GM23338 (cell line): ENCODE measurements at places on chromosomes 1 and 21. TPM values are rescaled to one million over a fixed set of nuclear protein-coding genes. Genes with fewer than 3 reads are reported as not detected.

The MAP1LC3C gene
- 1.1 and 1.7 TPM in 2 replicates for total RNA-seq

The VWA5B1 gene
- total RNA-seq = 0.70 and 1.0 TPM in 2 replicates

The AHDC1 gene
- total RNA-seq = 19.1 and 22.2 TPM in 2 replicates

The PTPN7 gene
- total RNA-seq = 0.12 TPM in 1 of 2 replicates, not detected in the other

The AADACL3 gene
- total RNA-seq = 1.5 and 2.1 TPM in 2 replicates

The SUSD4 gene
- total RNA-seq = 2.1 and 3.6 TPM in 2 replicates

The ST3GAL3 gene
- total RNA-seq = 7.0 and 21.3 TPM in 2 replicates

The ERG gene
- 0.14 and 1.0 TPM in 2 replicates for total RNA-seq

GRCh38 chr1:67441183-67441582 lies 11.0 kb upstream of the SERBP1 start:
- no peak overlapping the region for H3K4me3 ChIP-seq
- H3K27me3 ChIP-seq = no peaks in the 10 kb centered on the region
- no peak overlapping the region for H3K27ac ChIP-seq
- H3K36me3 ChIP-seq = no peaks in the 10 kb centered on the region

GRCh38 chr21:17901458-17902079 lies 82.4 kb upstream of the C21orf91 start:
- H3K27me3 ChIP-seq = no peaks in the 10 kb centered on the region
- H3K27ac ChIP-seq = peak overlapping the region; percentile 52; the same call in 1 of the 2 replicates
- no peak overlapping the region for H3K4me3 ChIP-seq
- peaks cover 41% of the 10 kb centered on the region for H3K4me1 ChIP-seq
- DNase-seq = no peak

GRCh38 chr1:54547601-54548388 lies at the start of gene ACOT11:
ACOT11 (plus strand) TSS chr1:54548228; CDS start chr1:54548310, 82 bp downstream.
- peaks cover 18% of the 10 kb centered on the region for H3K4me1 ChIP-seq
- H3K36me3 ChIP-seq = no peaks in the 10 kb centered on the region
- no peak within 1 kb of the TSS for H3K4me3 ChIP-seq
- DNase-seq = peak; percentile 75
- no peak within 1 kb of the TSS for H3K27ac ChIP-seq

GRCh38 chr1:204511366-204511765 lies 4.8 kb upstream of the MDM4 start:
- H3K27me3 ChIP-seq = no peaks in the 10 kb centered on the region
- H3K4me3 ChIP-seq = no peak overlapping the region
- H3K36me3 ChIP-seq = no peaks in the 10 kb centered on the region
- DNase-seq = no peak
- no peak overlapping the region for H3K27ac ChIP-seq
- H3K4me1 ChIP-seq = no peaks in the 10 kb centered on the region

DNA sequence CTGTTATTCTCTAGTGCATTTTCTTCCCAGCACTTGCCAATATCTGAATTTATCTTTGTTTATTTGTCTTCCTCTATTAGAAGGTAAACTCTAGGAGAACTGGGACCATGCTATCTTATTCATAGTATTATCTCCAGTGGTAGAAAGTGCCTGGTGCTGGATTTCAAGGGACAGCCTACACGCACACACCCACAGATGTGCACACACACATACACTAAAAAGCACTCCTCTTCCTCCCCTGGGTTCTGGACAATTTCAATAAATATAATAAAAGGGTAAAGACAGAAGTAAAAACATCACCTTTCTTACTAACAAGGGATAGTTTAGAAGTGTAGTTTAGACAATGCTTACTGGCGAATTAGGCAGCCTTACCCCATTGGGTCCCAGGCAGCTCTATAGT lies 28.5 kb upstream of the USP24 start:
- no peaks in the 10 kb centered on the region for H3K4me1 ChIP-seq
- H3K27ac ChIP-seq = no peak overlapping the region
- no peaks in the 10 kb centered on the region for H3K27me3 ChIP-seq
- DNase-seq = no peak
- H3K36me3 ChIP-seq = no peaks in the 10 kb centered on the region

GRCh38 chr1:64623750-64624191 lies 121.1 kb upstream of the RAVER2 start:
- no peak for DNase-seq
- no peak overlapping the region for H3K27ac ChIP-seq
- peaks cover 4% of the 10 kb centered on the region; the same call in 1 of the 2 replicates for H3K4me1 ChIP-seq
- no peaks in the 10 kb centered on the region for H3K36me3 ChIP-seq
- no peaks in the 10 kb centered on the region for H3K27me3 ChIP-seq

DNA sequence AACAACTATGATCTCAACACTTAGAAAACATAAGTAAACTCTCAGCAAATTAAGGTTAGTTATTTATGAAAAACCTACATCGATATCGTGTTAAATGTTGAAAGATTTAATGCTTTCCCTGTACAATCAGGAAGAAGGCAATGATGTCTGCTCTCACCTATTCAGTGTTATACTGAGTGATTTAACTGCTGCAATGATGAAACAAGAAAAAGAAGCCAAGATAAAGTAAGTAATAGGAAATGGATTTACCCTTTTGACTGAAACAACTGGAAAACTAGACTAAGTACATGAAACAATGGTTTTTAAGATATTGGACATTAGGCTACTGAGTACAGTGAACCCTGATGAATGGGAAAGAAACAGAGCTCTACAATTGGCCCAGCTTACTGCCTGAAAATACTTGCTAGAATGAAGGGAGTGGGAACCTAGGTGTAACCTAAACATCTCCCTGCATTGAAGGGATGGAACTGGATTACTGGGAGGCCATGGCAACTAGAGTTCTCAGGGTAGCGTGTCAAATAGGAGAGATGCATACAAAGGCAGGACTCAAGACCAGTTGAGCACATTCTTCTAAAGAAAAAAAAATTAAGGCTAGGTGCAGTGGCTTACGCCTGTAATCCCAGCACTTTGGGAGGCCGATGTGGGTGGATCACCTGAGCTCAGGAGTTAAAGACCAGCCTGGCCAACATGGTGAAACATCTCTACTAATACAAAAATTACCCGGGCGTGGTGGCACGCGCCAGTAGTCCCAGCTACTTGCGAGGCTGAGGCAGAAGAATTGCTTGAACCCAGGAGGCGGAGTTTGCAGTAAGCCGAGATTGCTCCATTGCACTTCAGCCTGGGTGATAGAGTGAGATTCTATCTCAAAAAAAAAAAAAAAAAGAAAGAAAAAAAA lies 37.3 kb downstream of the SNRPE start:
- no peak for DNase-seq
- no peak overlapping the region for H3K4me3 ChIP-seq
- H3K27me3 ChIP-seq = no peaks in the 10 kb centered on the region
- H3K27ac ChIP-seq = no peak overlapping the region
- H3K36me3 ChIP-seq = no peaks in the 10 kb centered on the region; the same call in 1 of the 2 replicates

DNA sequence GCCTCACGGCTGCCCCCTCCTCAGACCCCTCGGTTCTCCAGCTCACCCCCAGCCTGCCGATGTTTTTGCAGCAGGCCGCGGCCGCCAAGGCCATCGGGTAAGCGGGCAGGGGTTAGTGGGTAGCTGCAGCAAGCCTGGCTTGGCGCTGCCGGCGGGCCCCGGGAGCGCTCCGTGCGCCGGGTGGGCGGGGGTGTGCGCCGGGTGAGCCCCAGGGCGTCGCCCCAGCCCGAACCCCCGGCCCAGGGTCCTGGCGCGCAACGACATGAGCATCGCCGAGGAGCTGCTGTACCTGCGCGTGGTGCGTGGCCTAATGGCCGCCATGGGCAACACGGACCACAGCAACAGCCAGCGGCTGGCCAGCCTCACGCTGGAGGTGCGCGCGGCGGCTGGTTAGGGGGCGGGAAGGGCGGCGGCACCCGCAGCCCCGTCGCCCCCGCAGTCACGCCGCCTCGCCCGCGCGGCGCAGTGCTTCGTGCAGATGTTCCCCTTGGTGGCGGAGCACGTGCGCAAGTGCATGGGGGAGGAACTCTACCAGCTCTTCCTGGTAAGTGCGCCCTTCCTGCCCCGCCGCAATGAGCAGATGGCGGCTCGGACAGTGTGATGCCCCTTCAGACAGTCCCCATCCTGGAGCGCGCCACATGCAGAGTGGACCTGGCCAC lies 6.5 kb downstream of the RNU5D-1 start:
- no peak overlapping the region for H3K4me3 ChIP-seq
- no peaks in the 10 kb centered on the region for H3K27me3 ChIP-seq
- no peaks in the 10 kb centered on the region for H3K4me1 ChIP-seq
- H3K36me3 ChIP-seq = no peaks in the 10 kb centered on the region
- H3K27ac ChIP-seq = no peak overlapping the region
